NCI-H774 (cell line): ENCODE measurements at places on chromosomes 5 and 9.

GRCh38 chr5:25416960-25417359 lies 772.2 kb upstream of the CDH10 start:
- DNase-seq = no peak

DNA sequence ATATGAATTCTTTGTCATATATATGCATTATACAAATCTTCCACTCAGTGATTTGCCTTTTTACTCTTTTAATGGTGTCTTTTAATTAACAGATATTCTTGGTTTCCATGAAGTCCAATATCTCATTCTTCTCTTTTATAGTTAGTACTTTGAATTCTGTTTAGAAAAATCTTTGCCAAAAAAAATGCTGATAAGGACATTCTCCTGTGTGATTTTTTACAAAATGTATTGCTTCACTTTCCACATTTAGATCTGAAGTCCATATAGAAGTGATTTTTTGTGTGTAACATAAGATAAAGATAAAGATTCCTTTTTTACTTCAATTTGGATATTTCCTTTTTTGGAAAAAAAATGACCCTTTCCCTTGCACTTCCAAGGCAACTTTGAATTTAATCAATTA lies 50.3 kb downstream of the OTP start:
- DNase-seq = no peak

GRCh38 chr5:6386271-6386670 lies 7.9 kb upstream of the MED10 start:
- DNase-seq = no peak

- DNase-seq = no peak
Measured at GRCh38 chr5:6535594-6535993, 86.9 kb downstream of the UBE2QL1 start.

GRCh38 chr5:142253938-142254337 lies 70.9 kb downstream of the SPRY4 start:
- no peak for DNase-seq

DNA sequence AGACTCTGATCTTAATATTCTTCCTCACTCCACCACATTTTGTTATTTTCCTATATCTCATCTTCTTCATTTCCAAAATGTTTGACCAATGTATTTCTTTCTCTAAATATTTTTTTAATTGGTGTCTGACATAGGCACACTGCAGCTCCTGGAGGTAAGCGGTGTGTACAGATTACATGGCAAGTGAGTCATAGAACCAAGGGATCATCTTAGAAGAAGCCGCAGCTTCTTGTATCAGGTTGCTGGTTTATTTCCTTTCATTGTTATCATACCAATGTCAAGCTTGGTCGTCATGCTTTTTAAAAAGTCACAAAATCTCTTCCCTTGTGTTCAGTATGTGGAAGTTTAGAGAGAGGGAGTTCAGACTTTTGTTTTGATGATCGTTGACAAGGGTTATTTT lies 526.1 kb upstream of the CDH18 start:
- no peak for DNase-seq

DNA sequence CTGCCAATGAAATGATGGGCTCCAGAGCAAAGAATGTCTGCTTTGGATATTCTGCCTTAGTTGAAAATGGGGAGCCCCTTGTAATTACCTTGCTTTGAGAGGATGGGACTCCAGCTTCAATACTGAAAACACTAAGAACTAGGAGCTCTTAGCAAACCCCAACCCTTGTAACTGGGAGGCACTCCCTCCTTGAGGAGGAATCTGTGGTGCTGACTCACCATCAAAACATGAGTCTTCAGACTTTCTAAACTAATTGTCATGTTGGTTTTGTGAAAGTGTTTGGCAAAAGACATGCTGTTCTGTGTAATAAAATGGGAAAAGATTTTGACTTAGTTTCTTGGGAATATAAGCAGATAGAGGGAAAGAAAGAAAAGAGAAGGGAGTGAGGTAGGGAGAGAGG lies 91.9 kb upstream of the PTPRD start:
- DNase-seq = no peak

DNA sequence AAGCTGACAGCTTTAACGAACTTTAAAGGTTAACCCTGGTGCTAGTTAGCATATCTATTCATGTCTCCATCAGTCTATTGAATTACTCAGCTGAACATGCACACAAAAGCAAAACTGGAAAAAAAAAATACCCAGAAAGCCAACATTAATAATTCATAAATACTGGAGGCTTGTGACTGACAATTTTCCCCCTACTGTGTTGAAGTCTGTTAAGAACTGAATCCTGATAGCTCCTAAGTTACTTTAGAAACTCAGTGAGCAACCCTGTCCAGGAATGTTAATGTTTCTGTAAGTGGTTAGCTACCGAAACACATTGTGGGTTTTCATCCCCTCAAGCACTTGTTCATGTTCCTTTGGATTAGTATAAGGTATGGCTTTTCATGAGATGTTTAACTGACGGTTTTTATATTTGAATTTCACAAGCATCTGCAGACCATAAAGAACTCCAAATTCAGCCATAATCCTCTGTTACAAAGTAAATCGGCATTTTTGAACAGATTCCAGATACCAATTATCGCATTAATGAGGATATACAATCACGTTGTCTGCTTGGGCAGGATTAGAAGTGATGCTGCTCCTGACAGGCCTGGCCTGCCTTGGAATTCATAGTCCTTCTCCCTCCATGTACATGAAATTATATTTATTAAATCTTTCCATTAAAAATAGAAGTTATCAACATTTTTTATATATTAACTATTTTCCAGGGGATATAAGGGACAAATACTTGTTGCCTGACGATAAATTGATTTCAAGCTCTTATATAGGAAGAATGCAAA lies 331.2 kb downstream of the TLE4 start:
- DNase-seq = no peak

DNA sequence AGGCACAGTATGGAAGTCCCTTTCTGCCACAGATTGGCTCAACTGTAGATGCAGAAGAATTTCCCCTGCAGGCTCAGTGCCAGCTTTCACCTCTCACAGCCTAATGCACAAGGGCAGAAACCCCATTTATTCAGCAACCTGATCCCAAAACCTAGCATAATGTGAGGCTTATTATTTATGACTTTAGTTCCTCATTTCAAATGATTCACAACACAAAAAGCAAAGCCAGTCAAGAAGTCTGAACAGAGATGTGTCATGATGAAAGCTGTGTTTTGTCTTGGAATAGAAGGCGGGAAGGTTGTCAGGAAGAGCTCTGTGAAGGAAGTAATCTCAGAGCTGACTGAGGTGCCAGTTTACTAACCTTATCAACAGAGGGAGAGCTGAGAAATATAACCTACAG lies 369.7 kb downstream of the LRRC70 start:
- DNase-seq = no peak

DNA sequence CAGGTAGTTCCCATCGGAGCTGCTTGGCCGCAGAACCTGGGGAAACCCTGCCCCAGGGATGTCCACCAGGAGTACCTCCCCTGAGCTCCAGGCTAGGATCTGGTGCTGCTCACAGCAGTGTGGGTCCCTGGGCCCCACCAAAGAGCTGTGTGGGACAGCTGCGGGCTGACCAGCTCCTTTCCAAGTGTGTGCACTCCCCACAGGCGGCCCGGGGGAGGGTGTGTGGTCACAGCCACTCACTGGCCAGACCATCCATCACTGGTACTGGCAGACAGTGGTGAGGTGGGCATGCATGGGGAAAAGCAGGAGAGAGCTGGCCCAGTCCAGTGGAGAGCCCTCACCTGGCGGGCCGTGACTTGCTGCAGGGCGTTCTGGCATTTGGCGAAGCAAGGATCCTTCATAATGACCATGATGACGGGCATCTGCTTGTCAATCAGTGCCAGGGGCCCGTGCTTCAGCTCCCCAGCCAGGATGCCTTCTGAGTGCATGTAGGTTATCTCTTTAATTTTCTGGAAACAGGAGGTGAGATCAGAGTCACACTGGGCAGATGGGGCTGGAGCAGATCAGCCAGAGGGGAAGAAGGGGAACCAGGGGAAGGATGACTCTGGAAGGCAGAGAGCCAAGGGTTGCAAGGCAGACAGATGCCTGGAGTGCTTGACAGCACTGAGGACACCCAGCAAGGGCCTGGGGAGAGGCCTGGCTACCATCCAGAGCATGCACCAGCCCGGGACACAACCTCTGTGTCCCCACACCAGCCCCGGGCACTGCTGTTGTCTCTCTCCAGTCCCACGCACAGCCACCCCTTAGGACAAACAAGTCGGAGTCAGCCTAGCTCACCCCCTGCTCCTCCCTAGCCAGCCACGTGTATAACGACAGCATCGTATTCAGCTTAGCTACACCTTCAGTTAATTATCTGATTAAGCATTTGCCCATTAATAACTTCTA lies 12.8 kb upstream of the MAPK9 start:
- no peak for DNase-seq

- DNase-seq = no peak
Measured at GRCh38 chr5:176781638-176782570, 28.5 kb upstream of the UNC5A start.

GRCh38 chr5:124718380-124718789 lies 28.1 kb downstream of the ZNF608 start:
- DNase-seq = no peak

DNA sequence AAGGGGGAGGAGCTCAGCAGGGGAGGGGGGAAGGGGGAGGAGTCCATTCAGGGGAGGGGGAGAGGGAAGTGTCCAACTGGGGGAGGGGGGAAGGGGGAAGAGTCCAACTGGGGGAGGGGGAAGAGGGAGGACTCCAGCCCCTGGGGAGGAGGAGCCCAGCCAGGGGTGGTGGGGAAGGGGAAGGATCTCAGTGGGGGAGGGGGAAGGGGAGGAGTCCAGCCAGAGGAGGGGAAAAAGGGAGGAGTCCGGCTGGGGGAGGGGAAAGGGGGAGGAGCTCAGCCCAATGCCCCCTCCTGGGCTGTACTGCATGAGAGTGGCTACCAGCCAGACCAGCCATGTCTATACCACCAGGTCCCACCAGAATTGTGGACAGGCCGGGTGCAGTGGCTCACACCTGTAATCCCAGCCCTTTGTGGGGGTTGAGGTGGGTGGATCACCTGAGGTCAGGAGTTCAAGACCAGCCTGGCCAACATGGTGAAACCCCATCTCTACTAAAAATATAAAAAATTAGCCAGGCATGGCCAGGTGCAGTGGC lies 30.6 kb upstream of the ADAMTS2 start:
- DNase-seq = no peak

DNA sequence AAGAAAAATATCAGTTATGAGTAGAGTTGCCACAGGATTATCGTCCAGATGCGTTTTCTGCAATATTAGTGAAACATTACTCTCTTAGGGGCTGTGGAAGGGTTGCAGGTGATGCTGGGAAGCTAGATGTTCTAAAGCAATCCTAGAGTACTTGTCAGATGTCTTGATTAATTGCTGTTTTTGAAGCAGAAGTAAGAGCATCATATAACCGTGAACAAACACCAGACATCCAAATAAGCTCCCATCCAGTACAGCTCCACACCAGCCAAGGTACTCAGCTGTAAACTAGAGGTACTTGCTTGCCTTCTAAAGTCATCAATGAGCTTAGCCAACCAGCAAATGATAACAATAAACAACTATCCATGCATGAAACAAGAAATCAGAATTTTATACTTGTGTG lies 131.1 kb downstream of the ST8SIA4 start:
- no peak for DNase-seq

- no peak for DNase-seq
Measured at GRCh38 chr5:178328826-178329730, 96.5 kb upstream of the PHYKPL start.

DNA sequence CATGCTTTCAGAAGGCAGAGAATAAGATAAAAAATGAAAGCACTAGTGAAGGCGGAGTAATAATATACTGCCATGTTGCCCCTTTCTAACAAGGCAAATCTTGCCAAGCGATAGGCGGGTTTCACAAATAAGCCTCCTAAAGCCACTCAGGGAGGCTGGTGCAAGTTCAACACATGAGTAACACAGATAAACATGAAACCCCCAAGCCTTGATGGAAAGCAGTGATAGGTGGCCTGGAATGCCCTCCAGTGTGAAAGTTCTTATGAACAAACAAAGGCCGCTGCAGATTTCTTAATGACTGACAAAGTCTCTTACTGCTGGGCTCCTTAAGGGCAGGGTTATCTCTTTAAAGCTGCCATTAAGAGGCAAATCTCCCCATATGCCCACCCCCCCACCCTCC lies 154.7 kb downstream of the ZDHHC21 start:
- no peak for DNase-seq

DNA sequence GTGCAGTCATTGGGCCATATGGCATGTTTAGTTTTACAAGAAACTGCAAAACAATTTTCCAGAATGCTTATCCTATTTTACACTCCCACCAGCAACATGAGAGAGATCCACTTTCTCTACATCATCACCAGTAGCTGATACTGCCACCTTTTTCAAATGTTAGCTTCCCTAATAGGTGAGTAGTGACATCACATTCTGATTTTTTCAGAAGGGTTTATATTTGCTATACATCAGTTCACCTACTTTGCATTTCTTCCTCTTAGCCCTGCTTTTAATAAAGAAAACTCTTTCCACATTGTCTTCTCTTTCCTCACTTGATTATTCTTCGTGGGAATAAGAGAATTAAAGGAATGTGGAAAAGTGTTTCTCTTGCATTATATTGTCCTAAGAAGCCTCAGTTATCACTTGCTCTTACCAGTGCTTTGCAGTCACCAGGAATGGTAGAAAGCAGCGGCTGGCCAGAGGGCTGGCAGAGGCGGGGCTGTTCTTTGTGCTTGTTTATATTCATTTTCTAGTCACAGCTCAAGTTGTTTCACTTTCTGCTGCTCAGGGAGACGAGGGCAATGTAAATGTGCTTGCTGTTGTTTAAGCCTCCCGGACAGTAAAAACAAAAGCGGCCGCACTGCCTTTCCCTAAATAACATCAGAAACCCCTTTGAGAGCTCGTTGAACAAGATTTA lies 164.8 kb downstream of the HSD17B3 start:
- no peak for DNase-seq

- DNase-seq = no peak
Measured at GRCh38 chr9:90065851-90066250, 461.0 kb downstream of the GADD45G start.

DNA sequence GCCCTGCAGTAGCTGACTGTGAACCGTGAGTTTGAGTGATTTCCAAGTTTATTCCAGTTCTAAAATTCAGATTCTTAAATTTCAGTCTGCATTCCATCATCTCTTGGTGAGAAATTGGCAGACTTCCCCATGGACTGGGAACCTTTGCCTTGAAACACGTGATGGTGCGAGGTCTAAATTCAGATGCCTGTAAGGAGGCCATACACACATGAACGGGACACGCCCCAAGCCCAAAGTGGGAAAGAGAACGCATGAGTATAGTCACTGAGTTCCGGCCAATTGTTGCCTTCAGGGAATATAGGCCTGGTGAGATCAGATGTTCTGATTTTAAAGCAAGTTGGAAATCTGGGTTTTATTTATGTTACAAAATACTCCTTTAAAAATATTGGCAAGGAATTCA lies 1084.4 kb upstream of the WWC1 start:
- no peak for DNase-seq

DNA sequence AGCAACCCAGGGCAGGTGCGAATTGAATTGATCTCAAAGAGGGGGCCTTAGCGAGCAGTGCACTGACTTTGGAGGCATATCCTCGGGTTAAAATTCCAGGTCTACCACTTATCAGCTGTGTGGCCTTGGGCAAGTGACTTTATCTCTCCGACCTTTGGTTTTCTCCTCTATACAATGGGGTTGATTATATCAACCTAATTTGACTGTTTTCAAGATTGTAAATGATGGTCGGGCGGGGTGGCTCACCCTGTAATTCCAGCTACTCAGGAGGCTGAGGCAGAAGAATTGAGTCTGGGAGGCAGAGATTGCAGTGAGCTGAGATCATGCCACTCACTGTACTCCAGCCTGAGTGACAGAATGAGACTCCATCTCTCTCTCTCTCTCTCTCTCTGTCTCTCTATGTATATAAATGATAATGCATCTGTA lies 18.7 kb downstream of the SPRY4 start:
- no peak for DNase-seq
